ENCODE measurements at places on chromosomes 2 and 18.

DNA sequence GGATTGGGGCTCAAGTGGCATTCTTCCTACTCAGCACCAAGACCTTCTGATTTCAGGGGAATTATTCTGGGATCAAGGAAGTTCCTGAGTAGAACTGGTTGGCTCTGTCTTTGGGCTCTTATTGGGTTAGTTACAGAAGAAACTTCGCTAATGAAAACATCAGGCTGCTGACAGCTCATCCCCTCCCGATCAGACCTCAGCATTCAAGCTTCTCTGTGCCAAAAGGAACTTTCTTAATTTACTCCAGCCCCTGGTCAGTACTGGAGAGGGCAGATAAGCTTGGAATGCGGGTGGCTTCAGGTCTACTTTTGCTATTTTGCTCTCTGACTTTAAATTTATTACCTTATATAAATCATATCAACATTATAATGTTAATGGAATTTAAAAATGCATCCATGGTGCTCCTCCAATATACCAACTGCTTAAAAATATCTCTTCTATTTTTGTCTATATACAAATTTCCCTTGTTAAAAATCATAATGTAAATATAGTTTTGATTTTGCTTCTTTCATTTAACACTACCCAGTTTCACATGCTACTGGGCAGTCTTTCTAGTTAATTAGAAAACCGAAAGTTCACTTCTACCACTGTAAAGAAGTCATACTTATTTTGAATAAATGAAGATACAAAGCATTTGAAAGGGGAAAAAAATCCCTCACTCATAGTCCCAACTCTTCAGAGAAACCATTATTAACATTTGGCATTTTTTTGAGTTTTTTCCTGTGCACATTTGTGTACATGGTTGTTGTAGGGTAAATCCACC is 34.4 kb downstream of the PCARE start:
- no peak for DNase-seq

DNA sequence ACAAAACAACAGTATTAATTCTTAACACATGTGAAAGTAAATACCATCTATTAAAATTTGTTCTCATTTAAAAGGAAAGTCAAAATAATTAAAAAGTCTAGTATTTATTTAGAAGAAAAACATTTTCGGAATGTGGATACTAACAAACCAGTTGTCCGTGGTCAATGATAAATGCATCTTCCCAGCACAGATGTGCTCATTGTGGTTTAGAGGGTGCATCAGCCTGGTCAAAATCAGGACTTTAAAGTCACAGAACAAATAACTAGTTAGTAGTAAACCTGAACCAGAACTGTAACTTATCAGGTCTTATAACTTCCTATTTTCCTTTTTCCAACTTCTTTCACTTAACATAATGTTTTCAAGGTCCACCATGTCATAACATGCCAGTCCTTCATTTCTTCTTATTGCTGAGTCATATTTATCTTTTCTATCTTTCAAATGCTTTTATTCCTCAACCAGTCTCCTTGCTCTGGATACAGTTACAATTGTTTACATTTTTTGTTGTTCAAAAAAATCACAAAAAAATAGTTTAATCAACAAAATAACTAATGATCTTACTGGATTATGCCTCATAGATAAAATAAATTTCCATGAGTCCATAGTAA is 55.8 kb downstream of the ID2 start:
- no peak for DNase-seq

DNA sequence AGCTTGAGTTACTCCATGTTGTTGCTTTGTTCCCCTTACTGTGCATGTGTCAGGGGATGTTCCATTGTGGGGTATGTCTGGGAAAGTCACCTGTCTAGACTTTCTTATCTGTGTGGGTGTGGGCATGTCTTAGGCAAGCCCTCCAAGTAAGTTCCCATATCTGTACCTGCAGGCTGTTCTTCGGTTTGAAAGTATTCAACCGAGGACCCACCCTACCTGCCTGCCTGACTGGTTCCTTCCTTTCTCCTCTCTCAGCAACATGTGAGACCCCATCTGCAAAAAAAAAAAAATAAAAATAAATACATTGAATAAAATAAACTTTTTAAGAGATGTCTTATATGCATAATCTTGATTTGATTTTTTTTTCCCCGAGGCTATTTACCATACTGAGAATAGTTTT is 622.7 kb downstream of the TDRD15 start:
- DNase-seq = no peak

GRCh38 chr2:151756820-151757219 is 22.5 kb upstream of the NEB start:
- DNase-seq = no peak
